ENCODE measurements at places on chromosomes 1 and 21.

- peak; percentile 31 for DNase-seq
These were observed 51.4 kb downstream of the KIF21B start for GRCh38 chr1:200971955-200972711.

DNA sequence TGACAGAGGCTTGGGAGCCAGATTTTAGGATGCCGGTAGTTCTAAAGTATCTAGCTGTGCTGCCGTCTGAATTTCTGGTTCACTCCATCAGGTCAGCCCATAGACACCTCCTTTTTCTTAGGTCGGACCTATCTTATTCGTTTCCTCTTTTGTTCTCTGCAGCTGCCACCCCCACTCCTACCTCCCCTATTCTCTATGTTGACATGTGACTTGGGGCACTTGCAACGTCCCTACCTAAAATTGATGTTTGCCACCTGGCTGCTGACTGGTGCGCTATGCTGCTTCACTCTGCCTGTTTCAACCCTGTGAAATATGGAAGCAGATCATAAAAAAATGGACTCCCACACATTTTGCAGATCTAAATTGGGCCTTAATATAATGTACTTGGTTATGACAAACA lies 55.3 kb downstream of the PBX1 start:
- DNase-seq = no peak

- DNase-seq = no peak
These were observed 14.0 kb downstream of the SLC66A1 start for GRCh38 chr1:19325958-19326747.

DNA sequence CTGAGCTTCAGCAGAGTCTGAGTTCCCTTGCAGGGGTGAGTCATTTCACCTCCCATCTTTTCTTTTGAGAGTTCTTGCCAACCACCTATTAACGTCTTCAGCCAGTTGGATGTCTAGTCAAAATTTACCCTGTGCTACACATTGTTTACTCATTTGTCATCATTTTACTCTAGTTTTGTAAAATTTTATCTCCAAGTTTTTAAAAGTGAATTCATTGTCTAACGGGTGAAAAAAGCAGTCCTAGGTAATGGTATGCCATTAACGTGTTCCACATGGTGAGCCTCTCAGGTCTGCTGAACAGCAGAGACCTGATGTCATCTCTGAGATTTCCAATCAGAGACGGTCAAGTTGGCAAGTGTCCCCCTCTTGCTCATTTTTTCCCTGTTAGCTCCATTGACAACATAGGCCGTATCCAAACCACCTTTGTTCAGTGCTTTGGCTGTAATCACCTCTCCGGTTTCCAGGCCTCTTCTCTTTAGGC lies 85.4 kb downstream of the TBX15 start:
- DNase-seq = no peak

DNA sequence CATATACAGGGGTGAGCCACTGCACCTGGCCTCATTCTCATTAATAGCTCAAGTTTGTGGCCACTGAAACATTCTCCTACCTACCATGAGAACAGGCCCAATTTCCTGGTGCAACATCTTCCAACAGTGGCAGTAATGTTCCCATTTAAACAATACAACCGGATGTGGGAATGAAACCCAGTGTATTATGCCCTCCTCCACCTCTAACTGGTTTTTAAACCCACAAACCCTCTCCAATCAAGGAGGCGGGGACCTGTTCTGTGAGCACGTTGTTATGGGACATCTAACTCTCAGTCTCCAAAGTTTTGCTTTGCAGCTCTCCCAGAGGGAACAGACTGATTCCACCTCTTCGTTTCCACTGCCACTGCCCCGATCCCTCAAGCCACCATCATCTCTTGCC lies 2.6 kb downstream of the CTNNBIP1 start:
- no peak for DNase-seq

DNA sequence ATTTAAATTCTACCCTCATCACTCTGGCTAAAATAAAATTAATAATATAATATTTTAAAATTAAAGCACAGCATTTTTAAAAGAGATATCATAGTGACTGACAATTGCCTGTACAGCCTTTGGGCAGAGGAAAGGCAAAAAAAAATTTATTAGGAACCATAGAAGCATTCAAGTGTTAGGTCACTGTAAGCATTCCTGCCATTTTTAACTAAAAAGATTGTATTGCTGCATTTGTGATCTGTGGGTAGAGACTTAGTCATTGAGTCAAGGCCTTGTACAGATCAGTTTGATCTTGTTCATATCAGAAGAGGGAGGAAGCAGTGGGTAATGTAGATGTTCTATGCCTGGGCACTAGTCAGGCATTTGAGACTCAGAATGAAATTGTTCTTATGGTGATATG lies 109.9 kb downstream of the LYPLAL1 start:
- DNase-seq = no peak

DNA sequence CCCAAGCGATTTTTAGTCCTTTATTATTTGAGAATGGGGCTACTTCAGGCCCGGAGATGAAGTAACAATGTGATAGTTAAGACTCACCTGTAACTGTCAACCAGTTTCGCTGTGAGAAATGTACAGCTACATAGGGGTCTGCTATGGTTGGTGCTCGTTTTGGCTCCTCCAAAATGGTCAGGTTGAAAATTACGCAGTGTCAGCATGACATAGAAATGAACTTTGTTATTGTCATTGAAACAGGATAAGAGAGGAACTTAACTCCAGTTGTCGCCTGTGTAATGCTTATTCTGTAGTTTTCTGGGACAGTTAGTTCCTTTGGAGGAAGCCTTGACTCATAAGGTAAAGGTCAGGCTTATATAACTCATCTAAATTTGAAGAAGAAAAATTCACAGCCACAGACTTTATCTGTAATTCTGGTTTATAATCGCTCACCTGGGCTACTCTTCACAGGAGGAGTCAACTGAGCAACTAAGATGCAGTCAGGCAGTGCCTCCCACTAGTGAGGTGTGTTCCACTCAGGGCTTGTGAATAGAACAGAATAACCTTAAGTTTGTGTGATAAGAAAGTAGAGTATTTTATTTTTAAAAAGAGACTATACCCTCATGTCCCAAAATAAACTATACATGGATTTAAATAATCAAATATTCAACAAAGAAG lies 130.9 kb downstream of the CD247 start:
- no peak for DNase-seq

DNA sequence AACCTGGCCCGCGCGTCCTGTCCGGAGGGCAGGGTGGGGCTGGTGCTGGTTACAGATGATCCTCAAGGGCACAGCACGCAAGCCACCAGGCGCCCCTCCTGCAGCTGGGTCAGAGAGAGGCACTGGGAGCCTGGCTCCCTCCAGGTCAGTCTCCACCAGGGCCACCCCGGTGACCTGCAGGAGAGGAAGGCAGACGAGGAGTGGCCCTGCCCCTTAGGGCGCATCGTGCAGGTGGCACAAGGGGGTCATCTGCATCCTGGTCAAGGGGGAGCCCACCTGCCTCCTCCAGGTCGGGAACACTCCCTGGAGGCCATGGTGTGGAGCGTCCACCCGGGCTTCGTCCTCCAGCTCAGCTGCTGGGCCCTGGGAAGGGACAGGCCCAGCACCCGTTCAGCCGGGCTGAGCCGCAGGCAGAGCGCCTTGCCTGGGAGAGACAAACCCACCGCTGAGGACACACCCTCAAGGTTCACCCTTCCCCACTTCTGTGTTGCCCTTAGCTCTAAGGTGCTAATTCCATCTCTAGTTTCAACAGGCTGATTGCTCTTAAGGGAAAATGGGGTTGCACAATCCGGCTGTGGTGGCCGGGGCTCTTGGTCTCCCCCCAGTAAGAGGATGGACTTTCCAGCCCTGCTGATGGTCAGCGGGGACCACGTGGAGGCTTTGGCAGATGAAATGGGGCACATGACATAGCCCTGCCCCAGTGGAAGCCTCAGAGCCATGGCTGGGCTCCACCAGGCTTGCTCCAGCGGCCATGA lies 63.2 kb downstream of the SIK1 start:
- DNase-seq = no peak

GRCh38 chr1:222928212-222928611 lies 113.4 kb downstream of the DISP1 start:
- DNase-seq = no peak

GRCh38 chr1:226111883-226112261 lies 49.4 kb downstream of the H3-3A start:
- DNase-seq = no peak

DNA sequence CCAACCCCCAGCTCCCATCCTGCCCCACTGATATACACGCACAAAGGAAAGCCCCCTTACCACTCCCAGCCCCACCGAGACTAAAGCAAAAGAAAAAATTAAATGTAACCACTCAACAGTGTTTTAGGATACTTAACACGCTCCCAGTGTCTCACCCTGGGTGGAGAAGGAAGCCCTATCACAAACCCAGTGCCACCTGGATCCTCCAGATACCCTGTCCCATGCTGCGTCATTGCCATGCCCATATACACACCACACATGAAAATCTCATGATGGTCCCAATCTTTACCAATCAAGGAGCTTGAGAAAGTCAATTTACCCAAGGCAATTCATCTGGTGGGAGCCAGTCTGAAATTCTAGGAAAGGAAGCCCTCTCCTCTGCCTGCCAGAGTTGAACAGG lies 11.2 kb downstream of the KIAA1614 start:
- no peak for DNase-seq

- no peak for DNase-seq
These were observed 13.5 kb downstream of the LZIC start for GRCh38 chr1:9929431-9930385.

DNA sequence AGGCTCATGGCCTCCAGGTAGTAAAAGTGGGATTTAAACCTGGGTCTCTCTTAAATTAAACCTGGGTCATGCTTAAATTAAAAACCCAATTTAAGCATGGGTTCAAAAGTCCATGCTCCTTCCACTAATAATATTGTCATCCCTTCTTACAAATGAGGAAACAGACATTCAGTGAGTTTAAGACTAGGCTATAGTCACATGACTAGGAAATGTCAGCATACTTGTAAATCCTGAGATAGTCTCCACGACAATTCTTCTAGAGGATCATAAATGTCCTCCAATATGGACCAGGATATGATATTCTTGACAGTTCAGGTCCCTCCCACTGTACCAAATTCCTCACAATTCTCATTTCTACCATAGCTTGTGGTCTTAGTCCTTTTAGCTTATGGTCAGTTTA lies 10.5 kb upstream of the IGFN1 start:
- DNase-seq = no peak

DNA sequence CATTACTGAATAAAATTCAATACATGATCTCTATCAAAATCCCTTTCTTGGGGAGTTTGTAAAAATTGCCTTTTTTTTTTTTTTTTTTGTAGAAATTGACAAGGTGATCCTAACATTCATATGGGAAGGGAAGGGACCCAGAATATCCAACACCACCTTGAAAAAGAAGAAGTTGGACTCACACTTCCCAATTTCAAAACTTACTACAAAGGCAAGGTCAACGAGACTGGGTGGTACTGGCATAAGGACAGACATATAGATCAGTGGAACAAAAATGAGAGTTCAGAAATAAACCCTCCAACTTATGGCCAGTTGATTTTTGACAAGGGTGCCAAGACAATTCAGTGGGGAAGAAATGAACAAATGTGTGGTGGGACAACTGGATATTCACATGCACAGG lies 31.4 kb upstream of the CLSTN1 start:
- no peak for DNase-seq

- DNase-seq = no peak
These were observed 12.3 kb downstream of the SMG5 start for GRCh38 chr1:156270314-156270713.

- DNase-seq = no peak
These were observed 193.9 kb upstream of the SNX7 start for GRCh38 chr1:98467586-98467985.

- DNase-seq = no peak
These were observed 49.1 kb upstream of the CR2 start for GRCh38 chr1:207404849-207405525.

DNA sequence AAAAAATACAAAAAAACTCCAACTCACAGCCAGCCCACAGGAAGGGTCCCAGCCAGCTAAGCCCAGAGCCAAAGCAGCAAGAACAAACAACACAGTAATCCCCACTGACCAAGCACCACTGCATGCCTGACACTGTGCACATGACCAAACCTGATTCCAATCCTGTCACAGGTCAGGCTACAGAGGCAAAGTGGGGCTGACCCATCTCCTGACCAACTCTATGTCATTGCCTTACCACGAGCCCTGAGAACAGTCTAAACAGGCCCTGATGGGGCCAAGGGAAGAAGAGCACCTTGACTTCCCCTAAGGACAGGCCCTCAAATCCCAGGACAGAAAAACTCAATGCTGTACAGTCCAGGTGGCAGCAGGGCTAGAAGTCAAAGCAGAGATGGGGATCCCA lies 2.4 kb downstream of the LSS start:
- DNase-seq = no peak

GRCh38 chr1:66395202-66396061 lies 138.5 kb upstream of the SGIP1 start:
- DNase-seq = no peak

DNA sequence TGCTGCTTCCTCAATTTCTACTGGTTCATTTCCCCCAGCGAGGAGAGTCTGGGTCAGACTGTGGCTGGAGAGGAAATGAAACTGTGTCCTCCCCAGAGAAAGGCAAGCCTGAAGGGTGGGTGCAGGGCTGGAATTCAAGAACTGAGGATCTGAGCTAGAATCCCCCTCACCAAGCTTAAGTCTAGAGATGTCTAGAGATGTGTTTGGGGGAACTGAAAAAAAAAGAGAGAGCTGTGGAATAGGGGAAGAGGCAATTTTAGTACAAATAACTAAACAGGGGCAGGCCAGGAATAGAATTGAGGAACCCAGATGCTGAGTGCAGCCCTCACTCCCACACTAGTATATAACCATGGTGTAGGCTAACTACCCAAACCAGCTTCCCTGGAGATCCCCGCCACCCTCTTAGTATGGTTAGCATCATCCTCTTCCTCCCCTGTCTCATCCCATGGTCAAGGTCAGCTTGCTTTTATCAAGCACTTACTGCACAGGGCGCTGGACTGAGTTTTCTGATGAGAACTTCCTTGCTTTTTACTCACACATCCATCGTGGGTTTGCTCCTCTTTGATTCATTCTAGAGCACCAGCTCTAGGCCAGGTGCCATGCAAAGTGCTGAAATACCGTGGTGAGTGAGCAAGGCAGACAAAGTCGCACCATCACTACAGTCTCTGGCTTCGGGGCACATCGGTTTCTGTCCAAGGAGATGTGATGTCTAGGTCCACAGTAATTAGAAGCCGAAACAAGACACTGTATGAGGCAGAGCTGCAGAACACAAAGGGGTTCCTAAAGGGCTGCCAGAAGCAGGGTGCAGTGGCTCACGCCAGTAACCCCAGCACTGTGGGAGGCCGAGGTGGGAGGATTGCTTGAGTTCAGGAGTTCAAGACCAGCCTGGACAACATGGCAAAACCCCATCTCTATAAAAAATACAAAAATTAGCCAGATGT lies 112.9 kb upstream of the IPO9 start:
- no peak for DNase-seq

DNA sequence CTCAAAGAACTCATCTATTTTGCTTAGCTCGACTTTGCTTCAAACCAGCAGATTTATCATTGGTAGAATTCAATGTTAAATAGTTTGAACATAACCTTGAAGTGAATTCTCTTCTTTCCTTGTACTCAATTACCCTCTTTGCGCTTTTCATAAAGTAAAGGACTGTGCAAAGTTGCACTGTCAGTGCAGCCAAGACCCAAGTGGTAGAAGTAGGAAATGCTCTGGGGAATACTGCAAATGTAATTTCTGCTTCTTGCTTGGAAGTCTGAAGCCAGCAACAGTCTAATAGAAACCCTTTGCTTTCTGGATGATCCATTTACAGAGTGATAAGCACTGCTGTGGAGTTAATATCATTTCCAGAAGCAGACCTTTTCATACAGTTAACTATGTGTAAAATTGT lies 936.7 kb upstream of the TMPRSS15 start:
- no peak for DNase-seq

- DNase-seq = peak; percentile 4
These were observed 359 bp downstream of the LRRC3 start for GRCh38 chr21:44455524-44456213.

- DNase-seq = no peak
These were observed 143.4 kb downstream of the ZZZ3 start for GRCh38 chr1:77538956-77539518.
